Stimulated activated CD8-positive, alpha-beta memory T cell treated with anti-CD3 and anti-CD28 coated beads, Interleukin-7, amount 100 ng/mL, for 1 hour (primary cell): ENCODE measurements at places on chromosomes 16 and 17.

- DNase-seq = peak; percentile 37
These were observed 1.0 kb upstream of the ATP2A3 start for GRCh38 chr17:3965118-3965800.

- DNase-seq = no peak
These were observed 4.8 kb upstream of the MT2A start for GRCh38 chr16:56603589-56603988.

GRCh38 chr16:19417640-19418039, at the start of gene TMC5:
TMC5 (plus strand) TSS chr16:19417883; CDS start chr16:19440039, 22,156 bp downstream.
- DNase-seq = no peak

DNA sequence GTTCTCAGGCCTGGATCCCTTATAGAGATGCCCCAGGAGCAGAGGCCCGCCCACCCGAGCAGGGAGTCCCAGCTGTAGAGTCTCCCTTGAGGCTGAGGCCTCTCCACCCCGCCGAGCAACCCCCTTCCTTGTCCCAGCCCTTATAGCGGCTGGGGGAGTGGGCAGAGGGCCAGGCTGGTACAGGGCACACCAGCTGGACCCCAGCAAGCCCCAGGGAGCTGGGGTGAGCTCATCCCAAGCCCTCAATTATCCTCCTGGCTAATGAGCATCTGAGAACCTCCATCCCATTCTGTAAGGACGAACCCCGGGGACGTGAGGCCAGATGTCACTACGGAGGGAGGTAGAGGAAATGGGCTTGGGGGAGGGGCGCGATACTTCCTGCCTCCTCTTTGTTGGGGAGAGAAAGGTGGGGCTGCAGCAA, 3.2 kb upstream of the SNN start:
- DNase-seq = no peak

DNA sequence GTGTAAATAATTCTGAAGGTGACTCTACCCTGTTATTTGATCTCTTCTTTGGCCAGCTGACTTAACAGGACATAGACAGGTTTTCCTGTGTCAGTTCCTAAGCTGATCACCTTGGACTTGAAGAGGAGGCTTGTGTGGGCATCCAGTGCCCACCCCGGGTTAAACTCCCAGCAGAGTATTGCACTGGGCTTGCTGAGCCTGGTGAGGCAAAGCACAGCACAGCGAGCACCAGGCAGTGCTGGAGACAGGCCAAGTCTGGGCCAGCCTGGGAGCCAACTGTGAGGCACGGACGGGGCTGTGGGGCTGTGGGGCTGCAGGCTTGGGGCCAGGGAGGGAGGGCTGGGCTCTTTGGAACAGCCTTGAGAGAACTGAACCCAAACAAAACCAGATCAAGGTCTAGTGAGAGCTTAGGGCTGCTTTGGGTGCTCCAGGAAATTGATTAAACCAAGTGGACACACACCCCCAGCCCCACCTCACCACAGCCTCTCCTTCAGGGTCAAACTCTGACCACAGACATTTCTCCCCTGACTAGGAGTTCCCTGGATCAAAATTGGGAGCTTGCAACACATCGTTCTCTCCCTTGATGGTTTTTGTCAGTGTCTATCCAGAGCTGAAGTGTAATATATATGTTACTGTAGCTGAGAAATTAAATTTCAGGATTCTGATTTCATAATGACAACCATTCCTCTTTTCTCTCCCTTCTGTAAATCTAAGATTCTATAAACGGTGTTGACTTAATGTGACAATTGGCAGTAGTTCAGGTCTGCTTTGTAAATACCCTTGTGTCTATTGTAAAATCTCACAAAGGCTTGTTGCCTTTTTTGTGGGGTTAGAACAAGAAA, 5.1 kb downstream of the STH start:
- no peak for DNase-seq

DNA sequence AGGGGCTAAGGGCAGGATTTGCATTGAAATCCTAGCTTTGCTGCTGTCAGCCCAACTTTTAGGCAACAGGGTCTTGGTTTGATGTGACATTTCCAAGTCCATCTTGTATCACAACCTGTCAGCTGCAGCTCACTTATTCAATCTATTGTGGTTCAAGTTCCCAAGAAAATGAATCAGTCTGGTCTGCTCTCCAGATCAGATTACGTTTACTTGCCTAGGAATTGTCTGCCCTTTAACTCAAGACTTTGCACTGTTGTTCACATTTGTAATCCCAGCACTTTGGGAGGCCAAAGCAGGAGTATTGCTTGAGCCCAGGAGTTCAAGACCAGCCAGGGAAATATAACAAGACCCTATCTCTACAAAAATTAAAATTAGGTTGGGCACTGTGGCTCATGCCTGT, 10.0 kb downstream of the STX4 start:
- no peak for DNase-seq

DNA sequence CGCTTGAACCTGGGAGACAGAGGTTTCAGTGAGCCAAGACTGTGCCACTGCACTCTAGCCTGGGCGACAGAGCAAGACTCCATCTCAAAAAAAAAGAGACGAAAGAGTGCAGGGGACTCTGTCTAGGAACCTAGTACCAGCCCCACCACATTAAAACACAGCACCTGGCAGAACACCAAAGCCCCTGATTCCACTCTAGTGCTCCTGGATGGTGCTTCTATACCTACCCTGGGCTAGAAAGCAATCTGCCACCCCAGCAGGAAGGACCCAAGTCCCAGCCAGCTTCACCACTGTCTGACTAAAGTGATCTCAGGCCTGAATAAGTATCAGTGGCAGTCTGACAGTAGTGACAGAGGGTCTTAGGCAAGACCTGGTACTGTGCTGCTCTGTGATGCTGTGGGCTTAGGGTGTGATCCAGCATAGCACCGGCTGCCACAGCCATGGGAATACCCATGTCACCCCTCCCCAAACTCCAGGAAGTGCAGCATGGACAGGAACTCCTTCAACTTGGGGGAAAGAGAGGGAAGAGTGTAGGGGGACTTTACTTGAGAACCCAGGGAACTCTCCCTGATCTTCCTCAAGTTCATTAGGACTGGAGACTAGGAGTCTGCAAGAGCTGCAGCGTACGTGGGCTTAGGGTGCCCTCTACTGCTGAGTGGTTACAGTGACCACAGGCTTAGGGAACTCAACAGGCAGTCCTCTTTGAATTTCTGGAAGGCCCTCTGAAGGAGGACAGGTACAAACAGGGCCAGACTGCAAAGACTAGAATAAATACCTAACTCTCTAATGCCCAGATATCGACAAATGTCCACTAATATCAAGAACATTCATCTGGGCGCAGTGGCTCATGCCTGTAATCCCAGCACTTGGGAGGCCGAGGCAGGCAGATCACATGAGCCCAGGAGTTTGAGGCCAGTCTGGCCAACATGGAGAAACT, 30.0 kb upstream of the RNF43 start:
- DNase-seq = peak; percentile 26

- no peak for DNase-seq
These were observed 95.7 kb downstream of the ELAC2 start for GRCh38 chr17:12922120-12922519.

- DNase-seq = no peak
These were observed 460.9 kb downstream of the SLC39A11 start for GRCh38 chr17:72631568-72631948.

- no peak for DNase-seq
These were observed 54.8 kb downstream of the SPECC1 start for GRCh38 chr17:20063665-20064648.
